ENCODE measurements at places on chromosomes 5 and 9. TPM values are rescaled to one million over a fixed set of nuclear protein-coding genes. Genes with fewer than 3 reads are reported as not detected.

The FIBCD1 gene
- not detected for total RNA-seq

The PLGRKT gene
- total RNA-seq: 19.5 TPM

The GEMIN5 gene
- total RNA-seq: 20.1 TPM

The SLC34A3 gene
- not detected for total RNA-seq

The DIPK1B gene
- 3.9 TPM for total RNA-seq

The ADAMTS12 gene
- 41.2 TPM for total RNA-seq

The NPR3 gene
- 43.3 TPM for total RNA-seq

The RPL12 gene
- total RNA-seq: 1,060 TPM

The IFNK gene
- not detected for total RNA-seq

The RANBP17 gene
- 5.2 TPM for total RNA-seq

The C5orf58 gene
- total RNA-seq: not detected

The F2R gene
- total RNA-seq: 4.9 TPM

The PCDHA6 gene
- 0.32 TPM for total RNA-seq

The PLPPR1 gene
- not detected for total RNA-seq

The PCDHGA11 gene
- total RNA-seq: 3.1 TPM

The LCN1 gene
- 2.3 TPM for total RNA-seq

The NPDC1 gene
- 95.3 TPM for total RNA-seq

The IFNB1 gene
- total RNA-seq: not detected

The CLIC3 gene
- total RNA-seq: 1.6 TPM

The MARCOL gene
- not detected for total RNA-seq

The ALDH1A1 gene
- 136 TPM for total RNA-seq

The IFNE gene
- total RNA-seq: not detected

The CCNJL gene
- total RNA-seq: 0.80 TPM

The SOX30 gene
- total RNA-seq: not detected

The SPATA31D4 gene
- total RNA-seq: not detected

The PPP3R2 gene
- total RNA-seq: not detected

The CNOT8 gene
- 45.0 TPM for total RNA-seq

The SEC16A gene
- 71.8 TPM for total RNA-seq

The OR1J2 gene
- total RNA-seq: not detected

The C8G gene
- total RNA-seq: not detected

The MFAP3 gene
- total RNA-seq: 34.0 TPM

The C5orf63 gene
- 5.4 TPM for total RNA-seq

The FOXD4L3 gene
- not detected for total RNA-seq

The MEF2C gene
- 62.2 TPM for total RNA-seq

The KIAA0825 gene
- total RNA-seq: 3.8 TPM

The CARTPT gene
- total RNA-seq: not detected

The DOK3 gene
- 22.6 TPM for total RNA-seq

The SMU1 gene
- total RNA-seq: 17.6 TPM

The CYLC2 gene
- total RNA-seq: not detected

The RPS23 gene
- 1,552 TPM for total RNA-seq

The AQP7 gene
- total RNA-seq: 323 TPM

The SPATA6L gene
- 5.4 TPM for total RNA-seq

Data from mesenteric fat pad (tissue), 1 donor.